ENCODE measurements at places on chromosomes 3 and 15.

- no peak for DNase-seq
These were observed 582.8 kb upstream of the BCHE start for GRCh38 chr3:166420071-166420470.

DNA sequence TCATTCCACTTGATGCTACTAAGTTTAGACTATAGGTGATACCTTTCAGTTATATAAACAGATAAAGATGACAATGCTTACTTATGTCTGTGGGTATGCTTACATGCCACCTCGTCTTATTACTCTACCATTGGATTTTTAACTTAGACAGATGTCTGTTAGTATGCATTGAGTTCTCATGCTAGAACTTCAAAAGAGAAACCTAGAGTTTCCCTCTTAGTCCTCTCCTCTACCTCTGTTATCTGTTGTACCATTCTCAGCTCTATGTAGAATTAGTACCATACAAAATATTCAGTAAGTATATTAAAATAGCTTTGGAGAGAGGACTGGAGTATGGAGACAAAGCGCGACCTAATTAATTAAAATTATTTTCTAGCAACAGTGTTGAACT, 111.3 kb downstream of the BBX start:
- no peak for DNase-seq

DNA sequence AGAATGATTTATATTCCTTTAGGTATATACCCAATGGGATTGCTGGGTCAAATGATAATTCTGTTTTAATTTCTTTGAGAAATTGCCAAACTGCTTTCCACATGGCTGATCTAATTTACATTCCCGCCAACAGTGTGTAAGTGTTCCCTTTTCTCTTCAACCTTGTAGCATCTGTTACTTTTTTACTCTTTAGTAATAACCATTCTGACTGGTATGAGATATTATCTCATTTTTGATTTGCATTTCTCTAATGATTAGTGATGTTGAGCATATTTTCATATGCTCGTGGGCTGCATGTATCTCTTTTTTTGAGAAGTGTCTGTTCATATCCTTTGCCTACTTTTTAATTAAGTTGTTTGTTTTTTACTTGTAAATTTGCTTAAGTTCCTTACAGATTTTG, 1264.2 kb downstream of the OTOL1 start:
- DNase-seq = no peak

DNA sequence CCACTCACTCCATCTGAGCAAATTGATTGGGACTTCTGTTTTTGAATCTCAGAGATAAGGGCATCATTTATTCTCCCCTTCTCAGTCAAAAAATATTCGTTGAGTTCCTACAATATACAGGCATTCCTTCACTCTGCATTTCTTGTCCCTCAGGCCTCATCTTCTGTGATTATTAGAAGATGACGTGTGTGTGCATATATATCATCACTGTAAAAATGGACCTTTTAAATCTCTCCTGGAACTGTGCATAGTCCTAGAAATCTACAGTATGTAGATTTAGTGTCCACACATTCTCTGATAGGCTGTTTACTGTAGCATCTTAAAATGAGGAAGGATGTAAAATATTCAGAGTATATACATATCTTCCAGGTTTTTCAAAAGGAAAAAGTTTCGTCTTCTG, 43.2 kb upstream of the PLXNA1 start:
- no peak for DNase-seq

- DNase-seq = no peak
These were observed 3.8 kb downstream of the NCBP2 start for GRCh38 chr3:196938576-196938975.

GRCh38 chr15:69627548-69628158, 175.0 kb downstream of the RPLP1 start:
- DNase-seq = no peak

- no peak for DNase-seq
These were observed 49.7 kb upstream of the TPRG1 start for GRCh38 chr3:189122110-189122509.

- DNase-seq = peak; percentile 7
These were observed 16.7 kb downstream of the KCNMB3 start for GRCh38 chr3:179234199-179234598.

DNA sequence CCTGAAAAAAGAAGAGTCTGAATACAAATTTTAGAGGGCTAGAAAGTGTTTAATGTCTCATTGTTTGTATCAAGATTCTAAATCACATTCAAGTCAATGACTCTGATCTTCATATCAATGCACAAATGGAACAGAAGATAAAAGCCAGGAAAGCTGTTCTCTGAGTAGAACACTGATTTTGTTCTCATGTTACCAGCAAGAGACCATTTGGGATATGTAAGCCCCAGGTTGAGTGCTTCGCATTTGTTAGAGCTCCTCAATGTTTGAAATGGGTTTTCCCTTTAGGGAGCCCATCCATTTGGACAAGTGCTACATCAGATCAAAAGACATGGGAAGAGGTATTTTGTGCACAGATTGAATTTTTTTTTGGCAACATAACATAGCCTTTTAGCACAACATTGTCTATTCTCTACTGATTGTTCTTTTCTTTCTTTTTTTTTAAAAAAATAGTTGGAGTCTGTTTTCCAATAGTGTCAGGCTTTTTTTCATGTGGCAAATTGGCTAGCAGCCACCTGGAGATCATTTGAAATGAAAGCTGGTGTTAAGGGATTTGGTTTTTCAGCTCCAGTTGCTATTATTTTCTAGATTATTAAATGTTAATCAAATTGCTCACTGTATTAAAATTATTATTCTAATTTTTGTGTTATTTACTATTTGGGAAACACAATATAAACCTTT, 74.5 kb upstream of the ZPLD1 start:
- DNase-seq = no peak

- no peak for DNase-seq
These were observed 151.3 kb downstream of the OR4M2 start for GRCh38 chr15:22231603-22232002.

GRCh38 chr15:86942285-86942684, 862.6 kb downstream of the AGBL1 start:
- DNase-seq = no peak

Measured in fibroblast of mammary gland (primary cell).